ENCODE measurements at places on chromosomes 7 and 10.

DNA sequence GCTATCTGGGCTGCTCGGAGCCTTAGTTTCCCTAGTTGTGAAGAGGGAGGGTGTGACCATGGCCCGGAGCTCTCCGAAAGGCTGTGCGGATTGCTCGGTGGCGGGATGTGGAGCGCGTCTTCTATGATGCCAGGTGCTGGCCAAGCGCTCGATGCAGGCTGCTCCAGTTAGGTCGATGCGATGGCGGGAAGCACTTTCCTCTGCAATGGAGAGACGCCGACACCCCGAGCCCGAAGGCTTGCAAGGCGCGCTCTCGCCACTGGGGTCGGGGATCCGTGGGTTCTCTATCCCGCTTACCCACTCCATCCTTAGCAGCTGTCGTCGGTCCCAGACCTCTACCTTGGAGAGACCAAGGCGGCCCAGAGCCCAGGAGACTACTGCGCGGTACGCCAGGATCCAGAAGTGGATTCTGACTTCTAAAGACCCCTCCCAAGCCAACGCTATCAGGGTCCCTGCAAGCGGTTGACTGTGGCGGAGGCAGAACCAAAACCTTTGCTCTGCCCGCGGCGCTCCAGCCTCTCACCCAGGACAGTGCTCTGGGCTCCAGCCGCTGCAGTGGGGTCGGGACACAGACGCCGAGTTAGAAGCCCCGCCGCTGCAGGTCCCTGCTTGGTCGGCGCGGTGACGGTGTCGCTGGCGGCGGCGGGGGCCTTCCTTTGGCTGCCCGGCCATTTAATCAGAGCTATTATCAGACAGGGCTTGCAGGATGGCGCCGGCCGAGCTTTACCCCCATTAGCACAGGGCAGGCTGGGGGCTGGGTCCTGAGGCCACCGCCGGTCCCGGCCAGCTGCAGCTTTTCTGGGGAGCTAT is 7.8 kb upstream of the TBX20 start:
- no peak for DNase-seq

DNA sequence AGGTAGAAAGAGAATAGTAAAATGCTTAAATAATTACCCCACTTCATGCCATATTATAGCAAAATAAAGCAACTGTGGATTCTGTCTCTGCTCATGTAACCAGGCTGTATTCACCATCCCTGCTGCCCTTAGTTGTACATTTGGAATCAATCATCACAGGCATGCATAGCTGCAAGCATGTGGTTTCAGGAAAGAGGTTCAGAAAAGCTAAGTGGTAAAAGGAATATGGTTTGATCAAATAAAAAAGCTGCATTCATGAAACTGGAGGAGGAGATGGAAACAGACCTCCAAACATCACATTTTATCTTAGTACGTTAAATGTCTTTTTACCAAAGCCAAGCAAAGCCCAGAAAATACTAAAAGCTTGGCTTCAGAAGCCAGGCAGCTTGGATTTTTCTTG is 81.3 kb downstream of the ADAM22 start:
- no peak for DNase-seq

DNA sequence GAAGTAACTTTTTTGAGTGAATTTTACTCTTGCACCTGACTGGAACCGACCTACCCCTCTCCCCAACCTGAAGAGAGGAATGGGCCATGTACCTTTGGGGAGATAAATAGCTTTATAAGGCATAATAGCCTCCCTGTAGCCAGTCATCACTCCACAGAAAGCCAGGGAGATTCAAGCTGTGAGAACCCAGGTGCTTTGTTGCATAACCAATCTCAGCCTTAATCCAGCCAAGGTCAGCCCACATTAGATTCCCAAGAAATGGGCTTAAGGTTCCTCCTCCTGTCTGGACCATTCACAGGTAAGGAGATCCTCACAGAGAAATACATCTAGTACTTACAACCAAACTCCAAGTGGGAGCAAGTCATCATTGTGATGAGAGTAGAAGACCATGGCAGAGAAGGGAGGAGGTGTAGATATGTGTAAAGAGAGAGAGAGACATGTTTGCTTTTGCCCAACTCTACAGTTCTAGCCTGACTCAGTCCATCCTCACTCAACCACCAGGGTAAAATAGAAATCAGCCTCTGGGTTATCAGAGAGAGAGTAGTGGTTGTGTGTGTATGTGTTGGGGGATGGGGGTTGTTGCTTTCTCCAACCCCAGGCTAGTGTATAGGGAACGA is 23.6 kb downstream of the SKIDA1 start:
- no peak for DNase-seq

- DNase-seq, result no peak
Measured at GRCh38 chr10:102634686-102635085, 9.6 kb upstream of the TRIM8 start.

DNA sequence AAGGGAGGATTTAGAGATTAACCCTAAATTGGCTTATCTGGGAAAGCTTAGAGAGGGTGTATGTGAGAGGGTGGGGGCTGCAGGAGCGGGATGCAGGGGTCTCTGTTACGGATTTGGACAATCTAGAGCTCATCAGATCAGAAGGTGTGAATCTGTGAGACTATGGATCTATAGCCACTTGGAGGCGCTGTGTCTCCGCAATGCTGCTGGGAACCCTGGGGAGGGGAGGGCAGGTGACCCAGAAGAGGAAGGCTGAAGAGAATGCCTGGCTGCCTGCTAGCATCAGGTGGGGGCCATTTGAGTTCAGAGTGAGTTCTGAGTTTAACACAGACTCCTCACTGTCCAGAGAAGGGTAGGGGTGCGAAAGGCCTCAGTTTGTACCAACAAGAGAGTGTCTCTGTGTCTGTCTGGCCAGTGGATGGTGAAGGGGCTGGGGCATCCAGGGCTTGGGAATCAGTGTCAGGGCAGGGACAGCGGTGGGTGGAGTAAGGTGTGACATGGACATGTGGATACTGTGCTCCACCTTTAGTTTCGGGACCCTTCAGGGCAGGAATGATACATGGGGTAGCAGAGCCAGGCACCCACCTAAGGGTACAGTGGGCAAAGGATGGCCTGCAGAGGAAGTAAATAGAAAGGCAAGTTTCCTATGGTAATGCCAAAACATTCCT is 187.3 kb upstream of the PRSS58 start:
- no peak for DNase-seq

DNA sequence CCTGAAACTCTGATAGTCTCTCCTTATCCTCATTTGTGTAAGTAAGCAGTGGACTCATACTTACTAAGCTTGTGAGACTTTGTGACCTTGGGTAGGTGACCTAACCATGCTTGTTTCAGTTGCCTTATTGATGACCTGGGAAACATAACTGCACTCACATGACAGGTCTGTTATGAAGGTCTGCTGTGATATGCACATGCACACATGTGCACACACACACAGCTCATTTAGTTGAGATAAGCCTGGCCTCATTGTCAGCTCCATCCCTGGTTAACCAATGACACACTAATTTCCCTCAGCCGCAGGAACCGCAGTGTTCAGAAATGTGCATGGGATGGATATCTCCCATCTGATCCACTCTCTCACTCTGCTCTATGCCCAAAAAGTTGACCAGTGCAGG is 177.2 kb downstream of the GPAM start:
- no peak for DNase-seq

GRCh38 chr7:71339924-71340323 is 208.0 kb downstream of the GALNT17 start:
- no peak for DNase-seq

- DNase-seq, result peak; percentile 49
Measured at GRCh38 chr10:15369256-15370211, 1.6 kb downstream of the FAM171A1 start.

DNA sequence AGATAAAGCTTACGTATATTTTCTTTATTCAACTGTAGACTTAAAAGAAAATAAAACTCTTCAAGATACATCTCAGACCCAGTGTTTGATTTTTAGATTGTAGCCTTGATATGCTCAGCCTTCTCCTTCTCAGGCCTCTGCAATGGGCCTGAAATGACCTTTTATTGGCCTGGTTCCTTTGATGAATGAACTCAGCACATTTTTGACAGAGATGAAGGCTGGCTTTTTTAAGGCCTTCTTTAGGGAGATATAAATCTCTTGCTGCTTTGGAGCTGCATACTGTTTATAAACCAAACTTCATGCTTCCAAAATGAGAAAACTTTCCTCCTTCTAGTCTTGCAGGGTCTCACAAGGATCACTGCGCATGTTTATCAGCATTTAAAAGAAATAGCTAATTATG is 1049.8 kb downstream of the LRMDA start:
- no peak for DNase-seq

DNA sequence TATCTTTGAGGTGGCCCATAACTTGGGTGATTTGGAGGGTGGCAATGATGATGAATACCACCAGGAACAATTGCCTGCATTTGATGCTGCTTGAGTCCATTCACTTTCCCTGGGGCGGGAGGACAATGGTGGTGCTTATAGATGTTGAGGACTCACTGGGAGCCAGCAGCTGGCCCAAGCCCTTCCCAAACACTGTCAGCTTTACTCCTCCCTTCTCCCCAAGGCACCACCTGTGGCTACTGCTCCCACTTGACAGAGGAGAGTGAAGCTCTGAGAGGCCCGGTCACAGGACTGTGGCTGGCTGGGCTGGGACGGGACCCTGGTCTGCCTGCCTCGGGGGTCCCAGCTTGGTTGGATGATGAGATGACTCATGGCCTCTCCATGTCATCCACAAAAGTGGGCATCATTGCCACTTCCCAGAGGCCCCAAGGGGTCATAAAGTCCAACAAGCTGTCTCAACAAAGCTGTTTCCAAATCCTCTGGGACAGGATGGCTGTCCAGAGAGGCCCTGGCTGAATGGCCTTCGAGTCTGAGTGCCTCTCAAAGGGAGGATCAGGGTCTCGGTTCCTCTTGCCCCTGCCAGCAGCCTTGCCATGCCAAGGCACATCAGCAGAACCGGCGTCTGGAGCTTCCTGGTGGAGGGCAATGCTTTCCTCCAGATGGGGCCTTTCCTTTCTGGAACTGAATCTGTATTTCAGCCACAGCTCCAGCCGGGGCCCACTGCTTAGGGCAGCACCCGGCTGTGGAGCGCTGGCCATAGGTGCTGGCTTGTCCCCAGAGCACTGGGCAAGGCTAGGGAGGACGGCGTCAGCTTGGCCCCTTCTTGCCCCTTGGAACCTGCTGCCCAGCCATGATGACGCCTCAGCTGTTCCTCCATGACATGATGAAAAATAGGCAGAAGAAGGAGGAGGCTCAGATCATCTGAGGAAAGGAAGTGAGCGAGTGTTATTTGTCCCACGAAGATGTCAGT is 47.0 kb upstream of the PLEKHA1 start:
- DNase-seq, result no peak

DNA sequence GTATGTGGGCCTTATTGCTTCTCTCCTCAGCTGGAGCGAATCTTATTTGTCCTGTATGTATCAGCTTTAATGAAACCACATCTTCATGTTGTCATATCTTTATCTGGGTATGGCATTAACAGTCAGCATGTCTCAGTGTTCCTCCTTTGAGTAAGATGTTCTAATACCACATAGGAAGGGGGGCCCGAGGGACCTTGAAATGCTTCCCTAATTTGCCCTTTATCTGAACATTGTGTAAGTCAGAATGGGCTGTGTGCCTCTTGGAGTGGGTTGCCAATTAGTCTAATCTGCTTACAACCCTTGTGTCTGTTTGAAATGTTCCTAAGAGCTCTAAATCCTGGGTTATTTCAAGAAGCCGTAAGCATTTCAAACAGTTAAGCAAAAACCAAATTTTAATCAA is 623.8 kb downstream of the SUGCT start:
- no peak for DNase-seq

DNA sequence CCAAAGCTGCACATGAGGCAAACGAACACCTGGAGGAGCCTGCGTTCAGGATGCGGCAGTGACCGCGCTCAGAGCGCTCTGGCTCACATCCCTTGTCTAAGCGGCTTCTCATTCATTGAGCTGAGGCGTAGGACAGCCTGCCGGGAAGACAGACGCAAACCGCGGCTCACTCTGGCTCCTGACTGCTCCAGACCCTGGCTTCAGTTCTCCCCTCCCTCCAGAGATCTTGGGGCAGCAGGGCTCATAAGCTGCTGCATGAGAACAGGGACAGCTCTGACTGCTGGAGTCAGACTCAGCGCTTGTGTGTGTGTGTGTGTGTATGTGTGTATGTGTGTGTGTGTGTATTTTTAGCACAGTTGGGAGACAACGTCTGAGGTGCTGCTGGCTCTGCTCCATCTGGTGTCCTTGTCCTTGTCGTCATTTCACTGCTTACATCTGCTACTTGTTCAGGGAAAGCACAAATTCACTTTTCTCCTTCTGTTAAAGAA is 15.8 kb upstream of the LYZL2 start:
- DNase-seq, result peak; percentile 28

DNA sequence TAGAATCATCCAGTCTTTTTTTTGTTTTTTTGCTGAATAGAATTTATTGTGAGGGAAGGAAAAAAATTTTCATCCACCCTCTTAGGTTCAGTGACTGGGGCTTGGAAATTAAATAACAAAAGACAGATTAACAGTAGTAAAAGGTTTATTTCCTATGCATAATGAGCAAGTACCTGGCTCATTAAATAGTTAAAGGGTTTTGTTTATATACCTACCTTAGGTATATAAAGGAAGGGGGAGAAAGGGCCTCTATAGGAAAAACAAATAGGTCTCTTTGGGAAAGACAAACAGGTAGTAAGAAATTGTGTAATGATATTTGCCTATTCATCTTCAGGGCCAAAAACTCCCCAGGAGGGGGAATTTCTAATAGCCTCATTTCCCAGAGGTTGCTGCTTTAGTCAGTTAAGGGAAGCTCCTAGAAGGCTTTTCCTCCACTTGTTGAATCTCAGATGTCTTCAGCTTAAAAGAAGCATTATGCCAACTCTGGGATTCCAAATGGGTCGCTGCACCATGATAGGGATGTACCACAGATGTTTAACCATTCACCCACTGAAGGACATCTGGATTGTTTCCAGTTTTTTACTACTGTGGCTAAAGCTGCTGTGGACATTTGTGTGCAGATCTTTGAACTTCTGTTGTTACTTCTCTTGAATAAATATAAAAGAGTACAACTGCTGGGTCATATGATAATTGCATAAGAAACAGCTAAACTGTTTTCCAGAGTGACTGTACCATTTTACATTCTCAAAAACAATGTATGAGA is 11.3 kb downstream of the ACADSB start:
- DNase-seq, result no peak

DNA sequence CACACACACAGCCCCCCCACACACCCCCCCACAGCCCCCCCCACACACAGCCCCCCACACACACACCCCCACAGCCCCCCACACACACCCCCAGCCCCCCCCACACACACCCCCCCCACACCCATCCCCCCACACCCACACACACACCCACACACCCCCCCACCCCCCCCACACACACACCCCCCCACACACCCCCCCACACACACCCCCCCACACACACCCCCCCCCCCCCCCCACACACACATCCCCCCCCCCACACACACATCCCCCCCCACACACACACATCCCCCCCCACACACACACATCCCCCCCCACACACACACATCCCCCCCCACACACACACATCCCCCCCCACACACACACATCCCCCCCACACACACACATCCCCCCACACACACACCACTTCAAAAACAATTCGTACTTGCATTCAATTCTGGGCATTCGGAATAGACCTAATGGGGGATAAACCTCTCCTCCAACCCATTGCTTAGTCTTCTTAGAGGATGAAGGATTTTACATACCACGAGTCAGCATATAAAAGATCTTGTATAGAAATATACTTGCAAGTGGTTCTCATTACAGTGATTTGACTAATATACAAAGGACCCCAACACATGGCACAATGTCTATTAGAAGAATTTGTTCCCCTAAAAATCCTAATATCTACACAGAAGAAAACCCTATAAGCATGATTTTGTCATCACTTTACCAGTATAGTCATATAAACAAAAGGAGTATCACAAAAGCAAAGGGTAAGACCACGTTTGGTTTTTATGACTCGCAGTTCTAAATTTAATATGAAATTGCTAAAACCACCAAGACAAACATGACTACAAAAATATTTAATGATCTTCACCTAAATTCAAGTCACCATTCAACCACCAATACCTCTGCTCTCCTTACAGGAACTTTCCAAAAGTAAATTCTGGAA is 80.9 kb downstream of the DIP2C start:
- no peak for DNase-seq
